ENCODE measurements at places on chromosomes 7 and 10. TPM values are rescaled to one million over a fixed set of nuclear protein-coding genes. Genes with fewer than 3 reads are reported as not detected.

- DNase-seq: no peak
Observed at GRCh38 chr10:100697070-100697469, 48.3 kb upstream of the PAX2 start.

DNA sequence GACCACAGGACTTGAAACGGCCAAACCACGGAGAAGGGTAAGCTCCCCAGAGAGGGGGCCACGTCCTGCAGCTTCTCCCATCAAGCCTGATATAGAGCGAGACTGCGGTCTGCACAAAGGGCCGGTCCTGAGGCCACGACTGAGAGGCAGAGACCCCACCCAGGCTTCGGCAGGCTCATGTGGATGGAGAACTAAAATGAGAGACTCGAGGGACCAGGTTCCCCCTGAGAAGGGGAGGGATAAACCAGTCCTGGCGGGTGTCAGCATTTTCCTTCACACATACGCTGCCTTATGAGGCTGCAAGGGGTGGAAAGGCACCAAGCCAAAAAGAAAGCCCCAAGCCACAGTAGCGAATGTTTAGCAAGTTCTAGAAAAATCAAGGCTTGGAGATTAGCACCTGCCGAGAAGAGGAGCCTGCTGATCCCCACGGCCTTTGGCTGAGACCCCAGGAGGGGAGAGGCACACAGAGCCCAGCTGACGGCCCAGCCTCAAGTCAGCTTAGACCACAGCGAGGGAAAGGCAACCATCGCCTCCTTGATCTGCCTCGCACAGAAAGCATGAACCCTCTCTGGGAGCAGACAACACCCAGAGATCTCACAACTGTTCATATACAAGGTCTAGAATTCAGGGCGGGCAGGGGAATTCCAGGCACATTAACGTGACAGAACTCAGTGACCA, 92.6 kb upstream of the RNF32 start:
- DNase-seq: no peak

DNA sequence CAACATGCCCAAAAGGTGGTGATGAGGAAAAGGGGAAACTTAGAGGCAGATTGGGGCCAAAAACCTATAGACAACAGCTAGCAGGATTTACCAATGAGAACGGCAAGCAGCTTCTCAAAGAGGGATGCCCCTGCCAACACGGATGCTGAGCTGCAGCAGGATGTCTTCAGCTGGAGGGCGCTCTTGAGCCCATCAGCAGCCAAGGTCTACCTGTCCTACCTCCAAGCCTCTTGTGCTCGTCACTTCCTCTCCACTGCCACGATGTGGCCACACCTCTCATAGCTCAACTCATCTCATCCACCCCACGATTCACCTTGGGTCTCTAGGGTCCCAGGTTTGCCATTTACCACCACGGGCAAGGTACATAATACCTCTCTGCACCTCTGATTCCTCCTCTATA, 36.5 kb downstream of the DLG5 start:
- no peak for DNase-seq

DNA sequence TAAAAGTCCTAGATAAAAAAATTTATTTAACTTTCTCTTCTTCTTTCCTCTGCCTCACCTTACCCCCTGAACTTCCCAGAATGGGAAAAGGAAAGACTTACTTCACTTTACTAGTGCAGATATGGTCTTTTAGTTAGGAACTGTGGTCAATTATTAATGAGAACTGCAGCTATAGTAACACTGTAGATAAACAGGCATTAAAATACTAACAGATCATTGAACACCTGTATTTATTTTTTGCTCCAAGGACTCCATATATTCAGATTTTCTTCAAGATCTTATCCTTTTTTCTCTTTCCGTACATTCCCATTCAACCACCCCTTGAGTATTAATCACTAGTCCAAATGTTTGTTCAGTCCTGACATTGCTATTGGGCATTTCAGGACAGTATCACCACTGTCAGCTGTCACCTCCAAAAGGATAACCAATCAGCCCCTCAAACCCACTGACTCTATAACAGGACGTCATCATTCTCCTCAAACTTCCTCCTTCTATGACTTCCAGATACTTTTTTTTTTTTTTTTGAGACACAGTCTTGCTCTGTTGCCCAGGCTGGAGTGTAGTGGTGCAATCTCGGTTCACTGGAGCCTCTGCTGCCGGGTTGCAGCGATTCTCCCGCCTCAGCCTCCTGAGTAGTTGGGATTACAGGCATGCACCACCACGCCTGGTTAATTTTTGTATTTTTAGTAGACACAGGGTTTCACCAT, 4.2 kb downstream of the CPVL start:
- no peak for DNase-seq

GRCh38 chr10:101008823-101009423, 9.3 kb downstream of the LZTS2 start:
- DNase-seq: no peak

GRCh38 chr7:17645500-17645899, 294.8 kb downstream of the SNX13 start:
- no peak for DNase-seq

DNA sequence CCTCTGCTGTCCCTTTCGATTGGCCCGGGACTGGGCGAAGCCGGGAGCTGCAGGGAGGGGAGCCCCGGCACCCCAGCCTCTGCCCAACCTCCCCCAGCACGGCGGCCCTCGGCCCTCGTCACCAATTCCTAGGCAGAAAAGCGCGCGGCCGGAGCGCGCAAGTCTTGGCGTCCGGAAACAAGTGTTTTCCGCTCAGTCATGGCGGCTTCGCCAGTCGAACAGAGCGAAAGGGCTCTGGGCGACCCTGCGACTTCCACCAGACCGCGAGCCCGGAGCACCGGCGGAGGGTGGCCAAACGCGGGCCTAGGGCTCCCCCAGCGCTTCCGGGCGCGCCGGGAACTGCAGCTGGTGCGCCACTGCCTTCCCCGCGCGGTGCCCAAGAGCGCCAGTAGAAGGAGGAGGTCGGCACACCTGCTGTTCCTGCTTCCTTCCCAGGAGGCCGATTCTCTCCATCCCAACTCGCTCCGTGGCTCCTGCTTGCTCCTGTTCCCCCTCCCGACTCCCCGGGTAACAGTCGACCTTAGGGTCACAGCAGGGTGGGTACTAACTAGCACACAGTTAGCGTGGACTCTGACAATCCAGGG, 729.9 kb downstream of the ZWINT start:
- no peak for DNase-seq

- no peak for DNase-seq
Observed at GRCh38 chr7:130009848-130010688, 41.1 kb downstream of the ZC3HC1 start.

- DNase-seq: no peak
Observed at GRCh38 chr7:29956487-29956836, 33.1 kb downstream of the SCRN1 start.

- no peak for DNase-seq
Observed at GRCh38 chr10:89738551-89739209, 37.3 kb downstream of the KIF20B start.

- DNase-seq: no peak
Observed at GRCh38 chr7:129832701-129833227, 120.0 kb downstream of the UBE2H start.

- DNase-seq: no peak
Observed at GRCh38 chr7:152144557-152145245, 119.2 kb downstream of the GALNT11 start.

DNA sequence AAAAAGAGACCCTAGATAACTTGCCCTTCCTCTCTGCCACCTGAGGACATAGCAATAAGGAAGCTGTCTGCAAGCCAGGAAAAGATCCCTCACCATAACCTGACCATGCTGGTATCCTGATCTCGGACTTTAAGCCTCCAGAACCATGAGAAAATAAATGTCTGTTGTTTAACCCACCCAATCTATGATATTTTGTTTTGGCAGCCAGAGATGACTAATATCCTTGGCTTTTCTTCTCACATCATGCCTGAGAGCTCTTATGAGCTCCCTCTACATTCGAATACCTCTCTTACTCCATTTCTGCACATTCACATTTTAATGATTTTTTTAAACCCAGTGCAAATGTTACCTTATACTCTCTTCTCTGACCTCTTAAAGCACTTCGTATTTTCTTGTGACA, 214.0 kb upstream of the CHRM2 start:
- DNase-seq: no peak

DNA sequence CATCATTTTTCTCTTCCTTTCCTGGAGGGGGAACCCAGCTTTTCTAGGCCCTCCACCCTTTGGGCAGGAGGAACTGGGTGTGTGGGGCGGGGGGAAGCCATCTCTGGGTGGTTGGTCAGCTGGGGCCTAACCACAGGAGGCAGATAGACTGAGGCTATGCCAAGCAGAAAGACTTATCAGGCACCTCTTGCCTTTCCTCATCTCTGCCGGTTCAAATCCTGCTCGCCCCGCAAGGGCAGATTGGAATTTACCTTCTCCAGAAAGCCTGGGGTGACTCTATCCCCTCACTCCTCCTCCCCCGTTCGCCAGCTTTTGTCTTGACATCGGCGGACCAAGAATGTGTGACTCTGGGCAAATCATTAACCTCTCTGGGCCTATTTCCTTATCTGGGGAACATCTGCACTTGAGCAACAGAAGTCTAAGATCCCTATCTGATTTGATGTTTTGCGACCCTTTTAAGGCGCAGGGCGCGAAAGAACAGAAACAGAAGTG, 584 bp upstream of the GARS1 start:
- no peak for DNase-seq

- no peak for DNase-seq
Observed at GRCh38 chr7:151124481-151124880, 38.2 kb downstream of the AGAP3 start.

DNA sequence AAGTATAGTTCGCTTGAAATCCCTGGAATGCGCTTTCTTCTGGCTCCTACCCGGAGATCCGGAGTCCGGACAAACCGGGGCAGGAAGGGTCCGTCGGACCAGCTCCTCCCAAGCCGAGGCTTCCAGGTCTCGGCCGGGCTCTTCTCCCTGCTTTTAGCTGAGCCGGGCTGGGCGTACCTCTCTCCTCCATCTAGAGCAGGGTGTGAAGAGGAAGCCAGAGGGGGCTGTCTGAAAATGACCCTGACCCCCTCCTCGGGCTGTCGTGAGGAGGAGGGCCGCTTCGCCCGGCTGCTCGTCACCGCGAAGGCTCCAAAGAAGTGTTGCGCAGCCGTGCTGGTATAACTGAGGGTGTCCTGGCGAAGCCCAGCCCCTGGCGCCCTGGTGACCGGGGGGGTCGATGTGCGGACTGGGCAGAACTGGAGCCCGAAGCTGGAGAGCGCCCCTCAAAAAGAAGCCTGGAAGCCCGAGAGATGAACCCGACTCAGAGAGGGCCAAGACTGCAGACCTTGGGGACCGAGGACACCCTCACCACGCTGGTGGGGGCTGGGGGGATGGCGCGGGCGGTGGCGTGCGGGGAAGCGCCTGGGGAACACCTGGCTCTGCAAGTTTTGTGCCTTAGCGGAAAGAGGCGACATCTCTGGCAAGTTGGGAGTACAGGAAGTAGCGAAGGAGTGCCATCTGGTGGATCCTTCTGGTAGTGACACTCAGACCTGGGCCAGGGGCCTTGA, 5.7 kb downstream of the KAZALD1 start:
- DNase-seq: no peak

- DNase-seq: no peak
Observed at GRCh38 chr7:125278318-125278717, 348.7 kb upstream of the POT1 start.

Gene CDH23
- polyA plus RNA-seq: 1.0 TPM

Gene ITIH2
- polyA plus RNA-seq: 0.27 TPM

Gene DOCK1
- polyA plus RNA-seq: 62.5 TPM

Gene C10orf62
- polyA plus RNA-seq: 0.84 TPM

Gene ACHE
- polyA plus RNA-seq: 4.6 TPM

Gene PNLIPRP3
- polyA plus RNA-seq: not detected

Gene TPK1
- polyA plus RNA-seq: 8.9 TPM

All from renal cortex interstitium (tissue), 15 donors.